ENCODE measurements at places on chromosomes 1 and 21. TPM values are rescaled to one million over a fixed set of nuclear protein-coding genes. Genes with fewer than 3 reads are reported as not detected.

GRCh38 chr1:3103967-3104677, 35.1 kb downstream of the PRDM16 start:
- H3K27me3 ChIP-seq = no peaks in the 10 kb centered on the region
- no peaks in the 10 kb centered on the region for H3K4me1 ChIP-seq
- no peak overlapping the region for H3K4me3 ChIP-seq
- DNase-seq = no peak
- no peak overlapping the region for H3K27ac ChIP-seq
- H3K36me3 ChIP-seq = no peaks in the 10 kb centered on the region

Gene SPRR2E
- not detected for total RNA-seq

DNA sequence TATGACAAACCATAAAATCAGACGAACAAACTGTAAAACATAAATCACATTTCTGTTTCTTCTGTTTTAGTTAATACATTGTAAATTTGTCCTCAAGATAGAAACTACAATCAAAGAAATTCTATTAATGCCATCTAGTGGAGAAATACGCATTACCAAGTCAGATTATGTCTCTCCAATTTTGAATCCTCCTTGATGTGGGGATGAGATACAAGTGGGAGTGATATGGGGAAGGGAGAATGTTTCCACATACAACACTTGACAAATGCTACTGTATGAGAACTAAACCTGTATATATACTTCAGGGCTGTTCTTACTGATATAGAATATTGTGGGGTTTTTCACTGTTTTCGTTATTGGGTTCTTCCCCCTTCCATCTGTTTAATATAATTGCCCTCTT, 2.6 kb downstream of the HFM1 start:
- no peaks in the 10 kb centered on the region for H3K4me1 ChIP-seq
- DNase-seq = no peak
- H3K4me3 ChIP-seq = no peak overlapping the region
- no peaks in the 10 kb centered on the region for H3K36me3 ChIP-seq

DNA sequence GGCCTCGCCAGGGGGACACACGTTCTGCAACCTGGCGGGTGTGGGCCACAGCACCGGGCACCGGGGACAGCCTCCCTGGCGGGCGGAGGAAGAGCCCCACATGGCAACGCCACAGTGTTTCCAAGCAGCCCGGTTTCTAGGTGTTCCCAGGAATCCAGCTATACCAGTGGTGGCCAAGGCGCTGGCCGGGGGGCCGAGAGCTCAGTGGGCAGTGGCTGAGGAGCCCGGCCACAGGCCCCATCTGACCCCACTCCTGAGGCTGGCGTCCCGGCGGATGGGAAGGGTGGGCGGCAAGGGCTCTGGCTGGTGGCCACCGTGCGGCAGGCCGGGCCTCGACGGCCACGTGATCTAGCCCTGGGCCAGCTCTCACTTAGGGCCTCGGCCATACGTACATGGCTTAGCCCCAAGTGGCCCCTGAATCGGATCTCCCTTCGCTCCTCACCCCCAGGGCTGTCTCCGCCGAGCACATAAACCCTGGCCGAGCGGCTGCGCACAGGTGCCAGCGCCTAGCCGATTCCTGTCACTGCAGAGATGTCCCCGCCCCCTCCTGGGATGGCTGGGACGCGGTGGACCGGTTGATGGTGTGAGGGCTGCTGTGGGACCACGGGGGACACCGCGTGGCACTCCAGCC, 68.7 kb downstream of the MORN1 start:
- no peak overlapping the region for H3K4me3 ChIP-seq
- H3K36me3 ChIP-seq = no peaks in the 10 kb centered on the region
- peak overlapping the region; percentile 93 for H3K27ac ChIP-seq
- no peaks in the 10 kb centered on the region for H3K27me3 ChIP-seq

GRCh38 chr1:5416518-5416917, 575.7 kb downstream of the NPHP4 start:
- DNase-seq = no peak
- no peaks in the 10 kb centered on the region for H3K36me3 ChIP-seq
- no peaks in the 10 kb centered on the region for H3K27me3 ChIP-seq
- H3K4me3 ChIP-seq = no peak overlapping the region

DNA sequence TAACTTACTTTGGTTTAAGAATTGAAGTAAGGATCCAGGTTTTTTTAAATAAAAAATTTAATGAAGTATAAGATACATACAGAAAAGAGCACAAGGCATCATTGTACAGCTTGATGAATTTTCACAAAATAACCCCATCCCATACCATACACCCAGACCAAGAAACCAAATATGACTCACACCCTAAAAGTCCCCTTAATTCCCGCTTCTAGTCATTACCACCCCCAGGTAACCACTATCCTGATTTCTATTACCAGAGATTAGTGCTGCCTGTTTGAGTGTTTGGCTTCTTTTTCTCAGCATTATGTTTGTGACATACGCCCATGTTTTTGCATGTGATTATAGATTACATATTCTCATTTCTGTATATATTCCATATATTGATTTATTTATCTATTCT, 98.5 kb upstream of the HIVEP3 start:
- no peak for DNase-seq
- no peak overlapping the region for H3K4me3 ChIP-seq
- no peaks in the 10 kb centered on the region for H3K4me1 ChIP-seq
- H3K36me3 ChIP-seq = no peaks in the 10 kb centered on the region
- H3K27me3 ChIP-seq = no peaks in the 10 kb centered on the region

DNA sequence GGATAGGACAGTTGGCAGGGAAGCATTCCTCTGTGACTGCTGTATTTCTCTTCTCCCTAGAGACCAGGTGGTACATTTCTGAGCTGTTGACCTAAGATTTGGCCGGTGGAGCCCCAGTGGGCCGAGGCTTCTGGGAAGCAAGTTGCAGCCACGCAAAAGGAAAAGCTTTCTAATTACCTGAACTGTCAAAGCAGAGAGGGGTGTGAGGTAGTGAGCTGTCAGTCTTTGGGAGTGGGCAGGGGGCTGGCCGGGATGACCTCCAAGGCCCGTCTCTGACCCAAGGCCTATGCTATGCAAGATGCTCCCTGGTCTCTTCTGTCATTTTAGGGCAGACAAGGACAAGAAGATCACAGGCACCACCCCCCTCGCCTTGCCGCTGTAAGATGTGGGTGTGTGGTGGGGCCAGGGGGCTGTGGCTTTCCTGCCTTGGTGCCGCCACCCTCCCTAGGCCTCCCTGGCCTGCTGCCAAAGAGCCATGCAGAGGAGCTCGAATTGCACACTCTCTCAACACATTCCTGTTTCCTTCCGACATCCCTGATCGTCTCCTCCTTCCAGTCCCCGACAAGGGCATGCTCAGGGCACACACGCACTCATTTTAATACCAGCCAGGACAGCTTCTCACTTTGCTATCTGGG, 7.7 kb downstream of the PADI1 start:
- no peak overlapping the region for H3K27ac ChIP-seq
- no peaks in the 10 kb centered on the region for H3K36me3 ChIP-seq
- no peaks in the 10 kb centered on the region for H3K27me3 ChIP-seq

GRCh38 chr21:26130249-26130881, 40.2 kb downstream of the APP start:
- no peaks in the 10 kb centered on the region for H3K27me3 ChIP-seq
- no peak for DNase-seq

Gene PFKFB2
- total RNA-seq = 10.7 TPM

Gene SWT1
- 29.4 TPM for total RNA-seq

DNA sequence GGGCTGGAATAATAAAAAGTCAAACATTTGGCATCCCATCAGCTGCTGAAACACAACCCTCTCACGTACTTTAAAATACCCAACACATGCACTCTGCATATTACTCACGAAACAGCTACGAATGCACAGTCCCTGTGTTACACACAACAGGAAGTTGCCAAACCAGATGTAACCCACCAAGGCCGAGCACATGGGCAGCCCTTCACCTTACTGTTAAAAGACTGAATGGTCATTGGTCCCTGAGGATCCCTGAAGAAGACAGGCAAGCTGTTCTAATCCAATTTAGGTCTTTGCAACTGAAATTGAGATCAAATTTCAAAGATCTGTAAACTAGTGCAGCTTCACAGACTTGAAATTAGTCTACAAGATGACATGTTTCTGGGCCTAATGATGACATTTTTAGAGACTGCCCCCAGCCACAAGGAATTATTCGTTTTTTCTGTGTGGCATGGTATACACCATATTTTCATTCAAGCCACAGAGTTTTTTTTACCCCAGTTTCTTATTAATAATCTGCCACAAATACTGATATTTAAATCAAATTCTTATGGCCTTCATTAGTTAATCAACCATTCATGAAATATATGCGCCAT, 25.6 kb upstream of the IER5 start:
- H3K4me1 ChIP-seq = no peaks in the 10 kb centered on the region
- H3K36me3 ChIP-seq = no peaks in the 10 kb centered on the region
- no peak overlapping the region for H3K27ac ChIP-seq

DNA sequence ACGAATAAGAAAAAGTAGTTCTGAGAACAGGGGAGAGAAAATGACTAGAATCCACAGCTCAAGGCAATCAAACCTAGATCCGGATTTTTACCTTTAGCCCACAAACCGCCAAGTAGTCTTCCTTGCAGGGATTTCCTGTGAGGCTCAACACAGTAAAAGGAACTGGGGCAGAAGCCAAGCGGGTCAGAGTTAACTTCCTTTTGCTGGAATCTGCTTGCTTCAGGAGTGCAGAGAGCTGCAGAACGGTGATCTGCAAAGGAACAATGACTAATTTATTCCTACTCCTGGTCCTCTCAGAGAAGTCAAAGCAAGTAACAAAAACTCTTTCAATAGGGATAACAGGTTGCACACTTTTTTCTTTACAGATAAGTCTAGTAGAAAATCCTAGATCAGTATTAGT, 53.4 kb downstream of the UBR4 start:
- no peaks in the 10 kb centered on the region for H3K4me1 ChIP-seq
- H3K36me3 ChIP-seq = no peaks in the 10 kb centered on the region
- H3K27ac ChIP-seq = peak overlapping the region; percentile 26
- no peak overlapping the region for H3K4me3 ChIP-seq
- H3K27me3 ChIP-seq = no peaks in the 10 kb centered on the region

GRCh38 chr1:101323535-101323934, 86.7 kb downstream of the S1PR1 start:
- no peak overlapping the region for H3K4me3 ChIP-seq
- H3K36me3 ChIP-seq = no peaks in the 10 kb centered on the region
- H3K4me1 ChIP-seq = no peaks in the 10 kb centered on the region
- no peaks in the 10 kb centered on the region for H3K27me3 ChIP-seq
- no peak overlapping the region for H3K27ac ChIP-seq

DNA sequence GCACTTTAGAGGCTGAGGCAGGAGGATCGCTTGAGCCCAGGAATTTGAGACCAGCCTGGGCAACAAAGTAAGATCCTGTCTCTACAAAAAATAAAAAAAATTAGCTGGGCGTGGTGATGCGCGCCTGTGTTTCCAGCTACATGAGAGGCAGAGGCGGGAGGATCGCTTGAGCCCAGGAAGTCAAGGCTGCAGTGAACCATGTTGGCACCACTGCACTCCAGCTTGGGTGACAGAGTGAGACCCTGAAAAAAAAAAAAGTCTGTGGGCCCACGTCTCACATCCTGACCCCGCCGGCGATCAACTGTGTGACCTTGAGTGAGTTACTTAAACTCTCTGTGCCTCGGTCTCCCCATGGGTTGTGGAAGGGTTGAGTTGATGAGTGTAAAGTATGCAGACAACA, 12.7 kb upstream of the ZBTB21 start:
- no peak overlapping the region for H3K27ac ChIP-seq
- H3K4me3 ChIP-seq = no peak overlapping the region
- no peak for DNase-seq
- H3K36me3 ChIP-seq = no peaks in the 10 kb centered on the region

GRCh38 chr1:222084996-222085395, 343.1 kb upstream of the DUSP10 start:
- DNase-seq = no peak
- no peak overlapping the region for H3K27ac ChIP-seq
- H3K4me3 ChIP-seq = no peak overlapping the region
- H3K4me1 ChIP-seq = no peaks in the 10 kb centered on the region

DNA sequence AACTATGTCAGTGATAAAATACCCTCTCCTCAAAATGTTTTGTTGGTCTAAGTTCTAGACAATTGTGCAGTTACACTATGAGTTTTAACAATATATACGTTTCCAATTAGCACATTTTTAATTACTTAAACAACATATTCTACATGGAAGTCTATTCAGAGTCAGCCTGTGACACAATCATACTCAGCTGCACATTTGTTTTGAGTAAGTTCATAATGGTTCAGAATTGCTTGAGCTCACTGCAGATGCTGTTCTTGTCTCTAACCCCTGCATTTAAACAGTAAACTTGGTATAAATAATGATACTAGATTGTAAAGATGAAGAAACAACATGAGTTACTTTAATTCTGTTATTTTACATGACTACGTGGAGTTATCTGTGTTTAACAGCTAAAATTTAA, 30.6 kb downstream of the CDKN2C start:
- DNase-seq = no peak
- no peak overlapping the region for H3K27ac ChIP-seq
- no peaks in the 10 kb centered on the region for H3K36me3 ChIP-seq
- H3K4me1 ChIP-seq = no peaks in the 10 kb centered on the region
- H3K27me3 ChIP-seq = no peaks in the 10 kb centered on the region

DNA sequence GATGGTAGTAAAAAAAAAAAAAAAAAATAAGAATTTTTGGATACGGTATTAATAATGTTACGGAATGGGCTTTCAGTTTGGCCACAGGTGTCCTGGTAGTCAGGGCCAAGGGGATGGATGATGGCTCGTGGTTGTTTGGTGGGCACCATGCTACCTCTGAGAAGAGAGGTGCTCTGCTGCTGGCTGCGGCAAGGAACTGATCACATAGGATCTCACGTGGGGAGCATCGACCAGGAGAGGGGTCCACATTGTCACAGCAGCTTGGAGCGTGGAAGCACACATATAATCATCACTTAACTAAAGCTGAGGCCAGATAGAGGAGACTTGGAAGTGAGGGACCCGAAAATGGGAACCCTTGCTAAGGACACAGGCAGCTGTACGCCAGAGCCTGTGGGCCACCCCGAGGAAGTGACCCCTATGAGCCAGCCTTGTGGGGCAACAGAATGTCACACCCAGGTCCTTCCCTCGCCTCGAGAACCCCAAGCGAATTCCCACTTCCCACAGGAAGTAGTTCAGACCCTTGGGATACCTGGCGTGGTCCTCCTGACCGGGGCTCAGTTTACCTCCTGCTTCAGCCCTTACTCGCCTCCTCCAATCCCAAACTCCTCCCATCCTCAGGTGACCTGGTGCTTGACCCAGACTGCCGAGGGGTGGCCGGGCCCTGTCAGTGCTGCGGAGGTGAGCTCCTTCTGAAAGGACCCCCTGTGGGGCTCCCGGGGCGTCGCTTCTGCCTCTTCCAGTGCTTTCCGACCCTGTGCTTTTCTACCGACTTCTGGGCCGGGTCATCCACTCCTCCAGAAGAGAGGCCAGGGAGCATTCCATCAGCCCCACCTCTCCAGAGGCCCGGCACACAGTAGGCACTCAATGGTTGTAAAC, 222.0 kb downstream of the CAMTA1 start:
- H3K36me3 ChIP-seq = no peaks in the 10 kb centered on the region
- no peaks in the 10 kb centered on the region for H3K27me3 ChIP-seq
- no peaks in the 10 kb centered on the region for H3K4me1 ChIP-seq
- no peak overlapping the region for H3K4me3 ChIP-seq
- H3K27ac ChIP-seq = no peak overlapping the region
- no peak for DNase-seq

Gene SPRR1B
- total RNA-seq = not detected

- H3K4me3 ChIP-seq = no peak overlapping the region
- H3K27me3 ChIP-seq = no peaks in the 10 kb centered on the region
- H3K27ac ChIP-seq = no peak overlapping the region
- DNase-seq = no peak
- no peaks in the 10 kb centered on the region for H3K36me3 ChIP-seq
- no peaks in the 10 kb centered on the region for H3K4me1 ChIP-seq
Measured at GRCh38 chr1:232938926-232939325, 11.5 kb upstream of the NTPCR start.
